ENCODE measurements at places on chromosomes 16 and 17.

GRCh38 chr17:40536295-40537171 is 28.7 kb downstream of the CCR7 start:
- DNase-seq, result no peak

DNA sequence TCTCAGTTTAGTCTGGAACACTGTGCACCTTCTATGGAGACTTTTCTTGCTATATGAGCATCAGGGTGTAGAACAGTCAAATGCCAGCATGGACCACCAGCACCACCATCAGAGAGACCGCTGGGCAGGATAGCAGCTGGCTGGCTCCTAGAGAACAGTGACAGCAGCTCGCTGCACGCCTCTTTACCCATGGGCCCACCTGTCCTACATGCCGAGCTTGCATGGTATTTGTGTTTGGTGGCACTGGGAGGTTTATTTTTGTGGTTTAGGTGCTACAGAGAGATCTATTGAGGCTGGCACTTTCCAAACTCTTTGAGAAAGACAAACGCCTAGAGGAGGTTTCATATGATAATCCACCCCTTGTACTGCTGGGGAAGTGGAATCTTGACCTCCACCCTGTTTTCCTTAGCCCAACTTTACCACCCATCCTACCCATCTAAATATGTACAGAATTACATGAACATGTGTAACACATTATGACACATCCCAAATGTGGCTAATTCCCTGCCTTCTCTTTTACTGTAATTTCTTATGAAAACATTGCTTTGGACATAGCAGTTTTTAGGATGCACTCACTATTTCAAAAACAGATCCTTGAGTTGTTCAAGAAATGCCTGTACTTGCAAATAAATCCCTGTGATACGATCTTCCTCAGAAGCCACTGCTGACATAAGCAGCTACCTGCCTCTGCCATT is 46.3 kb downstream of the COG7 start:
- DNase-seq, result peak; percentile 29

GRCh38 chr17:28327031-28327607 is 8.1 kb downstream of the TMEM97 start:
- no peak for DNase-seq

DNA sequence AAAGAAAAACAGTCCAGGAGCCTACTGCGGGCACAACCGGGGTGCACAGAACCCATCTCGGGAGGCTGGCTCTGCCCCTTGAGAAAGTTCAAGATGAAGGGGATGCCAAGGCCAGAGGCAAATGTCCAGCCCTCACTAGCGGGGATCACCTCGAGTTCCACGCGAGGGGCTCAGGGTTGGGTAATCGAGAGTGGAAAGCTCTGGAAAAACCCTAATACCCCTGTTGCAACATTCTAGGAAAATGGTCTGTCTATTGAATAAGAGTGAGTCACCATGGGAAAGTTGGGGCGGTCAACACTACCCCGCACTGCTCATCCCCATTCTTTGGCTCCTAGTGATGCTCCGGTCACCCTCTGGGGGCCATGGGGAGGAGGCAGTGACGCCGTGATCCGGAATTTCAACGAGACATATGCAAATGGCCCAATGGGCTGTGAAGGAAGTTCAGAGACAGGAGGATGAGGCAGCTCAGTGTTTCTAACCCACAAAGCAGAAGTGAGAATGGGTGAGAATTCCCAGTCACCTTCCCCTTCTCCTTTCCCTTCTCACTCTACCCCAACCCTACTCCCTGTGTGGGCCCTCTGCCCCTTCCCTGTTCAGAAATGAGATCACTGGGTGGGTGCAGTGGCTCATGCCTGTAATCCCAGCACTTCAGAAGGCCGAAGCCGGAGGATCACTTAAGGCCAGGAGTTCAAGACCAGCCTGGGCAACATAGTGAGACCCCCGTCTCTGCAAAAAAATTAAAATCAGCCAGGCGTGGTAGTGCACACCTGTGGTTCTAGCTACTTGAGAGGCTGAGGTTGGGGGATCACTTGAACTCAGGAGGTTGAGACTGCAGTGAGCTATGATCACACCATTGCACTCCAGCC is 22.4 kb downstream of the SOCS3 start:
- no peak for DNase-seq

DNA sequence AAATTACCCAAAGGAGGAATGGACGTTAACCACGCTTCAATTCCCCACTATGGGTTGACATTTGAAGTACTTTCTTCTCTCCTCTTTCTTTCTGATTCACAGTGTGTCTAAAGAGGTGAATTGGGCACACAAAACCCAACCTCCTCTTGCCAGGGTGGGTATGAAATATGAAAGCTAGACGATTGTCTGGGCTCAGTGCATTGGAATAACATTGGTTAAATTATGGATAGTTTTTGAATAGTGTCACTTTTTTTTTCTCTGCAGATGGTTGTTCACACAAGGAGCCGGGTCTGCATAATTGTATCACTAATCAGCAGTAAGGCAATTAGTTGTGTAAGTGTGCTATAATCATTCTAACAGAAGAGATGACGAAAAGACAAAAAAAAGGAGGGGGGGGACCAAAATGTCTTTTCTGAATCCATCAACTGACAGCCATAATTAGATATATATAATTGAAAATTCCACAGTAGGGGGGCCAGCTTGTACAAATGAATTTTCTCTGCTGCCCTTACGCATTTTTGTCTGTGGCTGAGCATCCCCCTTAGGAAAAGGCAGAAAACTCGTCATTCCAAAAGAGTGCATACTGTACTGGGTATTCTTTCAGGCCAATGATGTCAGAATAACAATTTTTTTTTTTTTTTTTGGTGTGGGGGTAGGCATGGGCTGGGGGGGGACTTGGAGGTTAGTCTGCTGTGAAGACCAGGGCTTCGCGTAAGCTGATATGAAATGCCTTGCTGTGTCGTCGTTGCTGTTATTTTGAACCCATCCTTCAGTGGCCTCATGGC is 307.5 kb upstream of the SALL1 start:
- no peak for DNase-seq
